ENCODE measurements at places on chromosomes 4 and X.

DNA sequence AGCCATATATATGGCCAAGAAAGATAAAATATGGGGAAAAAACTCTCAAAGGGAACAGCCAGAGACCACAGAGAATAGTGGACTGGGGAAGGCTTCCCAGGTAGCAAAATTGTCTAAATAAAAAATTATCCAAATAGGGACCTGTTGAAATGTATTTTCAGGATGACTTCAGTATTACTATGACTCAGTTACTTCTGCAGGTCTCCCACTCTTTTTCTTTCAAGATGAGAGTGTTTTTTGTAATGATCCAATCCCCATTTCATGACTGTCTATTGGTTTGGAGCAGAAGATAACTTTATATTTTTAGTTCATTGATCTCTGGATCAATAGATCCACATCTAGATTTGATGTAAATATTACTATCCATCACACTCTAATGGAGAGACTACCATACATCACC is 372.1 kb upstream of the EMCN start:
- no peak for DNase-seq

DNA sequence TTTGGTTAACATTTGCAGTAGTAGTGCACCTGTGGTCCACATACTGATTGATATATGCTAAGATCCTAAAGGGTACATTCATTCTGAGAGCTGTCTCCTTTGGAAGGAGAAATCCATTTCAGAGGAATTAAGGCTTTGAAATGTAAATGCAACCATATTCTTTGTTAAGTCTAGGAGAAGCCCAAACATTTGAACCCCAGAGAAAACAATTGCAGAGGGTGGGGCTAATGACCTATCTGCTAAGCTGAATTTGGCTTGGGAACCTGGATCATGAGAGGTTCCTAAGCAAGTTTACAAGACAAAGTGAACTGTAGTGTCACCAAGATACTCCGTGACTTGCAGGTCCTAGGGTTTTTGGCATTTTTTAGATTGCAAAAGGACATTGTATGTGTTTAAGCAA is 41.2 kb downstream of the LAS1L start:
- DNase-seq, result no peak

DNA sequence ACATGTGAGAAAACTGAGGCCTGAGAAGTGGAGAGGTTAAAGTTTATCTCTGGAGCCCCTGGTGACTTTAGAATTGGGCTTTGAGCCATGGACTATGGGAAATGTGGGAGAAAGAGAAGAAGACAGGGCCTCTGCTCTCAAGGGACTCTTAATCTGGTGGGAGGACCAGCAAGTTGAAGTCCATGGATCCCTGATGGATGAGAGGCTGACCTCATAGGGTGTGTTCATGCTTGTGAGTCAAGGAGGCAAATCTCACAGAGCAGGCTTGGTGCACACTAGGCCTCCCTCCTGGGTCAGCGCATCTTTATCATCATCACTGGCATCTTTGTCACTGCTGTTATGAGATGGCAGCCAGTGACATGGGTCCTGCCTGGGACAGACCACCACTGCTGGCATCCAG is 211.9 kb downstream of the AFAP1 start:
- DNase-seq, result no peak

GRCh38 chr4:99654361-99654761 is 3.3 kb downstream of the C4orf54 start:
- no peak for DNase-seq

- no peak for DNase-seq
These were observed 189.7 kb downstream of the TSPAN5 start for GRCh38 chr4:98468709-98469108.

DNA sequence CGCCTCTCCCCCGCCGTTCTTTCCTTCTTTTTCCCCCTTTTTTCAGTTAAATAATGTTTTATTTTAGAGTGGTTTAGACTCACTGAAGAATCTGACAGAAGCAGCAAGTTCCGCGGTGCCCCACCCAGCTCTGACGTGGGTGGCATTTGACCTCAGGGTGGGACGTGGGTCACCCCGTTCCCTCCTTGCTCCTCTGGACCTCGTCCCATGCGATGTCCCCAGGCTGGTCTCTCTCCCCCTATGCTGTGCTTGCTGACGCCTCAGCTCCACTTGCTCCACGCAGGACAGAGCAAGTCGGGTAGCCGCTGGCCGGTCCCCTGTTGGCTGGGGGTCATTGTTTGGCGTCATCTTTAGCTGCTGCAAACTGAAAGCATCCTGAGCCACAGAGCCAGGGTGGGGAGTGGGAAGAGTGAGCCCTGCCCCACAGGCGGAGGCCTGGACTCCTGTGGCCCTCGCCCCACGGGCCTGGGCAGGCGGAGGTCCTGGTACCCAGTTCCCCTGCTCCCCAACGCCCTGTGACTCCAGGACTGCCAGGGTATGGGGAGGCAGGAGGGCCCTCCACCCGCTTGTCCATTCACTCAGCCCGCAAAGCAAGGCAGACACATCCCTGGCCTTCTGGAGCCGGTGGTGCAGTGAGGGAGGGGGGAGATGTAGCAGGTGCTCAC is 30.8 kb downstream of the TRMT44 start:
- DNase-seq, result no peak

GRCh38 chr4:165328101-165328425 is 594 bp downstream of the MSMO1 start:
- no peak for DNase-seq

GRCh38 chrX:97009391-97009790 is 125.7 kb downstream of the RPA4 start:
- no peak for DNase-seq

DNA sequence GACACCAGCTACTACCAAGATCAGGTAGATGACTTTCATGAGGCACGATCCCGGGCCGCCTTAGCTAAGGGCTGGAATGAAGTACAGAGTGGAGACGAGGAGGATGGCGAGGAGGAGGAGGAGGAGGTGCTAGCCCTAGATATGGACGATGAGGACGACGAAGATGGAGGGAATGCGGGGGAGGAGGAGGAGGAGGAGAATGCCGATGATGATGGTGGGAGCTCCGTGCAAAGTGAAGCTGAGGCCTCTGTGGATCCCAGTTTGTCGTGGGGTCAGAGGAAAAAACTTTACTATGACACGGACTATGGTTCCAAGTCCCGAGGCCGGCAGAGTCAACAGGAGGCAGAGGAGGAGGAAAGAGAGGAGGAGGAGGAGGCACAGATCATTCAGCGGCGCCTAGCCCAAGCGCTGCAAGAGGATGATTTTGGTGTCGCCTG is 481 bp downstream of the UTP3 start:
- peak; percentile 36 for DNase-seq

DNA sequence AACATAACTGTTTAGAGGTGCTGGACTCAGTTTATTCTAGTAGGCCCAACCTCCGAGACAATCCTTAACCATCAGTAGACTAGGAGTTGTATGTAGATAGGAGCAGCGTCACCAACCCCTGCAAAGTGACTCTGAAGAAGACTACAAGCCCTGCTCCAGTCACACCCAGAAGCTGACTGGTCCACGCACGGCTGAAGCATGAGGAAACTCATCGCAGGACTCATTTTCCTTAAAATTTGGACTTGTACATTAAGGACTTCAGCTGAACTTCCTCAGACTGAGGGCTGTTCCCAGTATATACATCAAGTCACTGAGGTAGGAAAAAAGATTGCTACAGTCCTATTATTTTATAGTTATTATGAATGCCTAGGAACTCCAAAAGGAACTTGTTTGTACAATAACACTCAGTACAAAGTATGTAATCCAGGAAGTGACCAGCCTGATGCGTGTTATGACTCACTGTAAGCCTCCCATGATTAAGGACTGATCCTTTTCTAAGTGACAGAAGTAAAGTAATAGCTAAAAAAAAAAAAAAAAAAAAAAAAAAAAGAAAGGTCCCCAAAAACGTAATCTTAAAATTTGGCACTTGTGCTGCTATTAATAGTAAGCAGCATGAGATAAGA is 41.6 kb upstream of the UGT2B7 start:
- no peak for DNase-seq

DNA sequence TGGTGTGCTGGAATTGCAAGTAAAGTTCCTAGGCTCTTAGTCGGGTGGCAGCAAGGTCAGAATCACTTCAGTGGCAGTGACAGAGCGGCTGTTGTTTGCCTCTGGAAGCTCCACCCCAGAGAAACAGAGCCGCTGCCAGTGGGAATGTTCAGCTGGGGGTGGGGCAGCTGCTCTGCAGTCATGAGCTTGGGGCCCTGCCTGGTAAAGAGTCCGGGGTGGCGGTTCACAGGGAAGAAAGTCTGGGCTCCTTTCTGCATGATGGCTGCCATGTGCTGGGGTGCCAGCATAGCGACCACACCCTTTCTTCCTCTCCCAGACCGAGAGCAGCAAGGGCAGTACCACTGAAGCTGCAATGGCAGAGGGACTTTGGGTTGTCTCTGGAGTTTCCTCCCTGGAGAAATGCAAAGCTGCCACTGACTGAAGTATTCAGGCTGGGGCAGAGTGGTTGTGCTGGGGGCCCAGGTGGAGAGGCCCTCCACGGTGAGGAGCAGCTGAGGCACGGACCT is 108.8 kb upstream of the CENPE start:
- no peak for DNase-seq

GRCh38 chr4:145566768-145567167 is 52.4 kb upstream of the MMAA start:
- DNase-seq, result no peak

DNA sequence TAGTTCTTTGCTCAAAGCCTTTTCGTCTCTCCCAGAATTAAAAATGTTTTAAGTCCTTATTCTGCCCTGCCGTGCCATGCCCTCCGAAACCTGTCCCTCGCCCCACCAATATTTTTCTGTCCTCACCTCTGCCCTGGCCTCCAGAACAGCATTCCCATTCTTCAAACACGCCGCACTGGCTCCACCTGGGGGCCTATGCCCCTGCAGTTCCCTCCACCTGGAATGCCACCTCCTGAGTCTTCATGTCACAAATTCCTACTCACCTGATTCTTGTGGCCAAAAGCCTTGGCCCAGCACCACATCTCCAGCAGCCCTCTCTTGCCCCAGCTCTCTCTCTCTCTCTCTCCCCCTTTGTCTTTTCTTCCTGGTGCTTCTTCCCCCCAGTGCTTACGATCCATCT is 91.6 kb downstream of the APBB2 start:
- no peak for DNase-seq

DNA sequence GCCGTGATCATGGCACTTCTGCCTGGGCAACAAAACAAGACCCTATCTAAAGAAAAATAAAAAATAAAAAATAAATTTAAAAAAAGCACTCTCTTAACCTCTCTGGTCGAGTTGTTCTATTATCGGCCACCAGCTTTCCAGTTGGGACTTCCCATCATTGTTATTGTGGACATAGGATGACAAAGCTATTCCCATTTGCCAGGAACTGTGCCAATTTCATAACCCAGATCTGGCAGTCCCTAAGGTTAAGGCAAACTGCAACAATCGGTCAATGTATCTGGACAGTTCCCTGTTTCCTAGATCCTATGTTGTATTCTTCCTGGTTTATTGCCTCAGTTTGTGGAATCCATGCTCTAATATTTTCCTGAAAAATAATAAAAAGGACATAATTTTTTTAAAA is 17.8 kb upstream of the ANXA5 start:
- DNase-seq, result no peak

DNA sequence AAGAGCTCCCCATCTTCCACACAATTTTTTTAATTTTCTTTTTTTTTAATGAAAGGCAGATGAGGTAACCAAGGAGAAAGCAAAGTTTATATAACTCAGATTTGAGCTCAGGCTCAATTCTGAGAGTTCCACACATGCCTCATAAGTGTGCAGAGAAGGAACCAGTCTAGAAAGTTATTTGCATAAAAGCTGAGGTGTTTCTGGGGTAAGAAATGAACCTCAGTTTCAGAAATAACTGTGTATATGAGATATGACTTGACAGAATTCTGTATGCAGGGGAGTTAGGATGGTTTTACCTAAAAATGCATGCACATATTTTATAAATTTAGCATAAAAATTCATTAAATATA is 51.3 kb downstream of the DTHD1 start:
- no peak for DNase-seq

DNA sequence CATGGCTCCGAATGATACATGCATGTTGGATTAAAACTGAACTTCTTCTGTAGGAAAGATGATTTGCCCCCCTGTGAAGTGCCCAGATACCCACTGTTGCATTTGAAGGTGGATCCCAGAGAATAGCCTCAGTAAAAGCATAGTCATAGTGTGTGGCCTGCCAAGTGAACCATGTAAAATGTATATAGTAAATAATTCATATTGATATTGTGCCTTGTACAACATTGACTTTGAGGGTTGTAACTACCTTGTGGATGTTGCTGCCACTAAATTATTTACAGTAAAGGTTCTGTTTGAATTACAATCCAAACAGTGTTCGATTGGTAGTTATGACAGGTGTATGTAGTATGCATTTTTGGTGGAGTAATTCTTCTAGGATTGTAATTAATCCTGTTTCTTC is 19.2 kb downstream of the TMEM131L start:
- DNase-seq, result no peak

DNA sequence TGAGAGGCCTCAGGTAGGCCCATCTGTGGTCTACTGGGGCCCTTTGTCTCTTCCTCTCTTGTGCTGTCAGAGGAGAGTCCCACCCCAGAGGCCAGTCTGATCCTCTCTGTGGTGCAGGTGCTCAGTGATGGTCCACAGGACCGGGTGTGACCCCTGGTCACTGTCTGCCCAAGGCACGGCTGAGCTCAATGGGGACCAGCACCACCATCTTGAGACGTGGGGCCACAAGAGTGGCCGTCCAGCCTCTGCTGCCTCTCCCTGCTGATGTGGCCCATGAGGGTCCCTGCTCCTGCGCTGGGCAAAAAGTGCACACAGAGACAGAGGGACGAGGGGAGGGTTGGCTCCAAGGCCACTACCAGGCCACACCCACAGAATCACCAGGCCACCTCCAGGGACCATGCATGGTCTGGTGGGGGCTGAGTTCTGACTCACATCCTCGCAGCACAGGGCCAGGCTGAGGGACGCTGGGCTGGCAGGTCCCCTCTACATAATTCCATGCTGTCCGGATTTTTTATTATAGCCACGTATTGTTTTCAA is 88.3 kb downstream of the FAM53A start:
- no peak for DNase-seq

GRCh38 chrX:78140206-78140605 is 756 bp upstream of the TAF9B start:
- DNase-seq, result no peak

- DNase-seq, result no peak
These were observed 28.0 kb upstream of the PLK4 start for GRCh38 chr4:127852661-127853060.
